Muscle of leg (tissue), 16 donors: ENCODE measurements at places on chromosomes 6 and 20. TPM values are rescaled to one million over a fixed set of nuclear protein-coding genes. Genes with fewer than 3 reads are reported as not detected.

The CAGE1 gene
- total RNA-seq = 0.04 TPM

The TNFRSF21 gene
- total RNA-seq = 10.2 TPM

The ECT2L gene
- total RNA-seq = 0.09 TPM

The DTD1 gene
- total RNA-seq = 22.9 TPM

The KCNK16 gene
- not detected for total RNA-seq

The PLEKHG1 gene
- 13.4 TPM for total RNA-seq

The HLA-DOB gene
- total RNA-seq = 0.09 TPM

The IDH3B gene
- 109 TPM for total RNA-seq

The PI16 gene
- total RNA-seq = 65.7 TPM

The DZANK1 gene
- 1.5 TPM for total RNA-seq

GRCh38 chr20:46011631-46012482 lies 3.1 kb downstream of the MMP9 start:
- DNase-seq = peak; percentile 22

GRCh38 chr6:83192456-83192855 lies 609 bp downstream of the PGM3 start:
- DNase-seq = no peak

DNA sequence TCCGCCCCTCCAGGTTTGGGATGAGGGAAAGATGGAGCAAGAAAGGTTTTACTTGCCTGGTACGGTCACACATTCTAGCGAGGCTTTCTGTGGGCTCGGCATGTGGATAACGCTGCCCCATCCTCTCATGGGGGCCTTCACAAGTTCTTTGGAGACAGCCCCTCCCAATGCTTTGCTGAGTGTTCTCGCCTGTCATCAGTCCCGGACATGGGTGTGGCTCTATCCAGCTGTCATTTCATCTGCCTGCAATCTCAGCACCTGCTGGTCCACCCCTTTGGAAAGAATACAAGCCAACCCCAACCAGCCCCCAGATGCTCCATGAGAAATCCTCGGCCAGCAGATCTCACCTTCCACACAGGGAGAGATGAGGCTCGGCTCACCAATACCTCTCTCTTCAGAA lies 30.3 kb upstream of the MDGA1 start:
- DNase-seq = no peak

GRCh38 chr6:35737413-35738211 lies 780 bp downstream of the ARMC12 start:
- peak; percentile 90 for DNase-seq

GRCh38 chr6:135358985-135359384 lies 138.6 kb downstream of the AHI1 start:
- DNase-seq = no peak

GRCh38 chr6:151140767-151141166 lies 99.0 kb upstream of the AKAP12 start:
- peak; percentile 66 for DNase-seq

DNA sequence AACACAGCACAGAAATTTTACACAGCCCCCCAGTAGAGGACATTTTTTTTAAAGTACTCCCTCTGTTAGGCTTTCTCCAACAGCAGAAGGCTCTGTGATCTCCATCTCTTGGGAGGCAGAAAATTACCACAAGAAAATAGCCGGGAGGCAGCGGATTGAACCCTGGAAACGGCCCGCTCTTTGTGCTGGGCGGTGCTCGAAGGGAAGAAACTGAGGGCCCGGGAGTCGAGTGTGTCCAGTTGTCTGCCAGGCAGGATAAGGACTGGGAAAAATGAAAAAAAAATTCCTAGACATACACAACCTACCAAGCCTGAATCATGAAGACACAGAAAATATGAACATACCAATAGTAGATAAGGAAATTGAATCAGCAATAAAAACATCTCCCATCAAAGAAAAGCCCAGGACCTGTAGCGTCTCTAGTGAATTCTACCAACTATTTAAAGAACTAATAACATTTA lies 31.5 kb downstream of the POM121L2 start:
- DNase-seq = no peak

DNA sequence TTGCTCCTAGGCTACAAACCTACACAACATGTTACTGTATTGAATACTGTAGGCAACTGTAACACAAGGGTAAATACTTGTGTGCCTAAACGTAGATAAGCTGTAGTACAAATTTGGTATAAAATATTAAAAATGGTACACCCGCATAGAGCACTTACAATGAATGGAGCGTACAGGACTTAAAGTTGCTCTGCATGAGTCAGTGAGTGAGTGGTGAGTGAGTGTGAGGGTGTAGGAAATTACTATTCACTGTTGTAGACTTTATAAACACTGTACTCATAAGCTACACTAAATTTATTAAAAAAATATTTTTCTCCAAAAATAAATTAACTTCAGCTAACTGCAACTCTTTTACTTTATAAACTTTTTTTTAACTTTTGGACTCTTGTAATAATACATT lies 391.6 kb downstream of the ADGRB3 start:
- DNase-seq = no peak

- DNase-seq = peak; percentile 83
These were observed 637 bp downstream of the TRPC4AP start for GRCh38 chr20:35091816-35092523.

GRCh38 chr6:165586706-165587105 lies 76.3 kb downstream of the PDE10A start:
- no peak for DNase-seq

DNA sequence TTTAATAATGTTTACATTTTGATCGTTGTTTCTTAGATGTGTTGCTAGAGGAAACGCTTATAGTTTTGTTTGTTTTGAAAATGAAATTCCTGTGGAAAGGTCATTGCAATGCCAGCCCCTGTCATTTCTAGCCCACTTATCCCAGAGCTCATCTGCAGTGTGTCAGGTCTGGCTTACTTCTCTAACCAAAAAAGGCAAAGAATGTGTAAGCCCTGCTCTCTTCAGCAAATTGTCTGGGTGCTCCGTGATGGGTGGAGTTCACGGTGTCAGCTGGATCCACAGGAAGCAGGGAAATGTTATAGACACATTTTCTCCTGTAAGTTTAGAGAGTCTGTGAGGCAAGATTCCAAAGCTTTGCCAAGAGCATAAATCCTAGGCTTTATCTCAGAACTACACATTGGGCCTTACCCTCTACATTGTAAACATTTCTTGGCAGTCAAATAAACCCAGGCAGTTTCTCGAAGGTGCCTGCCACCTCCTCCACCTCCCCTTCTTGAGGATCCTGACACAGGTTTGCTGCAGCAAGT lies 50.9 kb downstream of the RPRD1B start:
- DNase-seq = no peak

DNA sequence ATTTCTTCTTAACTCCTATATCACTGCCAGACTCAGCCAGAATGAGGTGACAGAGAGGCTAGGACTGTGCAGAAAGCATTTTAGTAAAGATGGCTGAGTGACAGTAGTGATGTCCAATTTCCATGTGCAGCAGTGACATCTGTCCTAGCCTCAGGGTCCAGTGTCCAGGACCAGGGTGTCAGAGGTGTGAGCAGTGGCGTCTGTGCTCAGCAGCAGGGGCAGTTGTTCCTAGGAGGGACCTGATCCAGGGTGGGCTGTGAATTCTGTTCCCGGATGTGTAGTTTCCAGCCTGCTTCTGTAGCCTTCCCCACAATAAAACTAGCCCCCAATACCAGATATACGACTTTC lies 6.0 kb downstream of the HLA-B start:
- no peak for DNase-seq

- DNase-seq = no peak
These were observed 647.3 kb upstream of the DEFB115 start for GRCh38 chr20:30610029-30610693.

DNA sequence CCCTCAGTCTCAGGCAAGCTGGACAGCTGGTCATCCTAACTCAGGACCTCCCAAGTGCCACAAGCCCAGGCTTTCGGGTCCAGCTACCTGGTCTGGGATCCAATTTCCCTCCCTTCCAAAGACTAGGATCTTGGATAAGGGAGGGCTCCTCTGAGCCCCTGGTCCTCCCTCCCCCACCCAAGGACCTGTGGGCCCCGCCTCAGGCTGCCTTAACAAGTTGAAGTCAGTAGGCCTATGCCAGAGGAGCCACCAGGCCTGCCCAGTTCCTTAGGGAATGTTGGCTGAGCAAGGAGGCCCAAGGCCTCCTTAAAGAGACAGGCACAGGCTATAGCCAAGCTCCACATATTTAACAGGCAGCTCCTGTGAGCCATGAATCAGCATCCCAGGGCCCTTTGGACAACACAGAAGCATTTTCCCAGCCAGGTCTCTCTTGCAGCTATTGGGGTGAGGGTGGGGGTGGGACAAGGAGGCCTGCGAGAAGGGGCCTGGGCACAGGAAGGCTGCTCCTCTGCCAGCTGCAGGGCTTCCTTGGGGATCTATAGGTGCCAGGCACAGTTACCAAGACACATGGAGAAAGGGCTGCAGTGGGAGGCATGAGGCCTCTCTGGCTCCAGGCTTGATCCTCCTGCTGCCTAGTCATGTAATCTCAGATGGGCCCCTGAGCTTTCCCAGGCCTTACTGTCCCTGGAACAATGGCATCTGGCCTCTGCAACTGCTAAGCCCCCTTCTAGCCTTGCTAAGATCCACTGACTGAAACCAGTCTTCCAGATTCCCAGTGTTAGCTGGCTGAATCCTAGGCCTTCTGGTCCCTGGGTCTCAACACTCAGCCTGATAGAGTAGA lies 27.4 kb upstream of the NOL4L start:
- no peak for DNase-seq

DNA sequence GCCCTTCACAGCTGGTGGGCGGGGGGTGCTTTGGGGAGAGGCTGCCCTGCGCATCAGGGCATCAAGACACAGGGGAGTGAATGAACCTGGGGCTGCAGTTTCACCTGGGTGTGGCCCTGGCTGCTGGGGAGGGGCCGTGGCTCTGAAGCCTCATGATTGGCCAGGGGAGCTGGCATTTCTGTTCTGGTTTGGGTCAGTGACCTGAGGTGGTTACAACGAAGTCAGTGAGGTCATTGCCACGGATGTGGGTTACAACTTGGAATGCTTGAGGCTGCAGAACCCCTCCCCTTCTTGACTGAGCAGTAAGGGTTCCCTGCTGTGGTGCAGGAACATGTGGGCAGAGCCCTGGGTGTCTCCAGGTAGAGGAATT lies 3.0 kb downstream of the TCEA2 start:
- no peak for DNase-seq

DNA sequence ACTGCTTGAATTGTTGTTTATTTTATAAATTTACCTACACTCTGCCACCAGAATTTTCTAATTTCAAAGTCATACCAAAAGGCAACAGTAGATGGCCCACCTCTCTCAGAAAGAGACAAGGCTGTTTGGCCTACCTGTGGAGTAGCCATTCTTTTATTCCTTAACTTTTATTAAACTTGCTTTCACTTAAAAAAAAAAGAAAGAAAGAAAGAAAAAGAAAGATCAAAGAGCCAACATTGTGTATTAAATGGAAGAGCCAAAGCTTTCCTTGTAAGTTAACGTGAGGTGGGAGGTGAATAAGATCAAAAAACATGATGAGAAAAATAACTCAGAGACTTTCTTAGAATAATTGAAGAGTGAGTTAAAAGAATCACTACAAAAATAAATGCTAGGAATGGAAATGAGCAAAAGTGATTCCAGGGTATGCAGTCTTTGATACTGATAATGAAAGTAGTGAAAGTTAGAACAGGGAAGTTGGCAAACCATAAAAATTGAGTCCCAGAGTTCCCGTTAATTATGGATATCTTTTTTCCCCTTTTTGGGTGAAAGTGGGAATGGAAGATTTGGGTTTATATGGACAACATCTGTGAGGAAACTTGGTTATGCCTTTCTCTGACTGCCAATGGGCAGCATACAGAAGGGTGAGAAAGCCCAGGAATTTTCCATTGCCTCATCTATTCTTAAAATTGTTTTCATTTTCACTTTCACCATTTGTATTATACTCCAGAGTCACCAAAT lies 35.9 kb upstream of the MYB start:
- peak; percentile 8 for DNase-seq

GRCh38 chr20:59032713-59033059 lies 551 bp upstream of the ATP5F1E start:
- DNase-seq = no peak

- DNase-seq = peak; percentile 18
These were observed 398.7 kb upstream of the MARCKS start for GRCh38 chr6:113458368-113459010.

DNA sequence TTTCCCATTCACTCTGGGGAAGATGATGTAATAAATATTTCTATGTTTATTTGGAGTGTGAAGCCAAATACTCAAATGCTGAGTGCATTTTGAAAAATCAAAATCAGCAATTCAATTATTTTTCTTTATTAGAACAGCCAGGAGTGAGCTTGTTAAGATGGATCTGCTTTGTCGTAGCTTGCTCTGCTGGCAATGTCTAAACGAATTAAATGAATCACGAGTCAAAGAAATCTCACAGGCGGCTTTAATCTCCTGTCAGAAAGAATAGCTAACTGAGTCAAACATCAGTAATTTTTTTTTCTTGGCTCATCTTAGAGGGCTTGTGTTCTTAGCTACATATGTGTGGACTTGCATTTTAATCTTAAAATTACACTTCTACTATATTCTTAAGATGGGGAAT lies 100.2 kb upstream of the HMGN3 start:
- DNase-seq = peak; percentile 5

GRCh38 chr6:121759370-121759769 lies 323.9 kb downstream of the GJA1 start:
- DNase-seq = no peak

- DNase-seq = peak; percentile 71
These were observed 189.4 kb upstream of the RREB1 start for GRCh38 chr6:6918216-6918983.

DNA sequence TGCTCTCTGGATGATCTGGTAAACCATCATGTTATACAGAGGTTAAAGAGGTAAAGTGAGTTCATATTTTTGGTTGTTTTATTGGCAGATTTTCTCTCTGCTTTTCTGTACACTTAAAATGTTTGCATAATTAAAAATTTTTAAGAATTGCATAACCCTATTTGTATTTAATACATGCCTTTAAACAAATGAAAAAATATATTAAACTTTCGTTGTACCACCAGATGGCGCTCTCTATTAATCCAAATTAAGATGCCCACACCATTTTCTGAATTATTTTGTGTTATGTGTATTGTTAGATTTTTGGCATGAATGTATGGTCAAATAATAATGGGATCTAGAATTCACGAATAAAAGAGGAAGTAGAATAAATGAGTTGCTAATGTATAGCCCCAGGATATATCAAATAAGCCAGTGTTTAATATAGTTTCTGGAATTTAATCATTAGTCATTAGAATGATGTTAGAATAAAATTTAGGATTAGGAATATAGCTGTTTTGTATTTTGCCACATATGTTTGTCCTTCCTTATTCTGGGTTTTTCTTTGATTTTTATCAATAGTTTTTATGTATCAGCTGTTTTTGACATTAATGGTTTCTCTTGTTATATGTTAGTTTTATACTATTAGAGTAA lies 38.9 kb downstream of the SMAP1 start:
- DNase-seq = peak; percentile 57

DNA sequence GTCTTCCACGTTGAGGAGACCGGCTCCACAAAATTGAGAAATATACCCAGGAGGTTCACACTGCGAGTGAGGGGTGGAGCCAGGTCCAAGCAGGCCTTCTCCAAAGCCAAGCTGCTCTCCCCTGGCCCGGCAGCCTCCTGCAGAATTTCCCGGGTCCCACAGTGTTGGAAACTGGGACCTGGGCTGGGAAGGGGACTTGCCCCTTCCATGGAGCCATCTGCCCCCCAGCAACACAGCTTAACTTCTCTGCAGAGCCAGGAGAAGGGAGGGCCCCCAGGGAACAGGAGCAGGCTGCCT lies 35.4 kb downstream of the MDFI start:
- DNase-seq = no peak

GRCh38 chr6:156821707-156822106 lies 44.5 kb downstream of the ARID1B start:
- no peak for DNase-seq

GRCh38 chr6:68575765-68576439 lies 59.2 kb upstream of the ADGRB3 start:
- DNase-seq = peak; percentile 21
